Anterior cingulate cortex (tissue), 58 donors: ENCODE measurements at places on chromosomes 11 and 22.

DNA sequence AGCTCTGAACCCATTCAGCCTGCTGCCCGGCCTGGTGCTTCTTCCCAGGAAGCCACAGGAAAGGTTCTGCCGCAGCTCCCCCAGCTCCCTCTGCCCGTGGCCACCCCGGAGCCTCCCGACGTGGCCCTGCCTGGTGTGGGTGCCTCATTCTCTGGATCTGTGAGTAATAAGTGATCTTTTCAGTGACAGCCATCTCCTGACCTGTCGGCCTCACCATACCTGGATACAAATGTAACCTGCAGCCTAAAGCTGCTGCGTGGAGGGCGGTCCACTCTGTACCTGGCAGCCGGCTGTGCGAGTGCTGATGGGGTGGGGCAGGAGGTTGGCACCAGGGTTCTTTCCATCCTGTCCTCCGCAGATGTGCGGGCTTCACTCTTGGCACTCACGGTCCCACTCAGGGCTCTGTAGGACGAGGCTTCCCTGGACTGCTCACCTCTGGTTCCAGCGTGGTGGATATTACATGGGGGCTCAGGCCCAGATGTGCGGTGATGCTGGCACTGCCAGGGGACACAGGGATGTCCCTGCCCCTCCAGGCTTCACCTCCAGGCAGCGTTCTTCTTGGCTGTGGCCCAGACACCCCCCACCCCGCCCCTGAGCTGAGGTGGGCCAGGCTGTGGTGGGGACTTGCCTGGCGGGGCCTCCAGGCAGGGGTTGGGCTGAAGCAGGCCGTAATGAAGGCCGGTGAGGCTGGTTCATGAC is 748.5 kb downstream of the BRD1 start:
- no peak for DNase-seq

- DNase-seq: no peak
These were observed 45.0 kb downstream of the TBC1D22A start for GRCh38 chr22:46807458-46807857.

GRCh38 chr11:88604260-88604659 is 266.7 kb upstream of the CTSC start:
- no peak for DNase-seq

DNA sequence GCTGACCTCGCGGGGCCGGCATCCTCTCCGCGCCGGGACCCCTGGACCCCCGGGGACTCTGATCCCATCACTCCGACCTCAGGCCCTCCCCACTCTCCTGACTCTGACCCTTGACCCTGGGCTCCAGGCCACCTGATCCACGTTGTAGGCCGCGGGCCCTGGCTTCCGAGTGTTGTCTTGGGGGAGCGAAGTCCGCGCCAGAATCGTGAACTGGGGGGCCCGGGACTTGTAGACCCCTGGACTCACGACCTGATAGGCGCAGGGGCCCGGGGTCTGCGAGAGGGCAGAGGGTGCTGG is 716 bp upstream of the TYMP start:
- DNase-seq: no peak

GRCh38 chr22:41229215-41229614 is 11.5 kb downstream of the CHADL start:
- DNase-seq: no peak

GRCh38 chr11:88105951-88106350 is 69.3 kb downstream of the RAB38 start:
- DNase-seq: no peak

GRCh38 chr11:2767071-2767470 is 67.3 kb upstream of the KCNQ1OT1 start:
- no peak for DNase-seq

DNA sequence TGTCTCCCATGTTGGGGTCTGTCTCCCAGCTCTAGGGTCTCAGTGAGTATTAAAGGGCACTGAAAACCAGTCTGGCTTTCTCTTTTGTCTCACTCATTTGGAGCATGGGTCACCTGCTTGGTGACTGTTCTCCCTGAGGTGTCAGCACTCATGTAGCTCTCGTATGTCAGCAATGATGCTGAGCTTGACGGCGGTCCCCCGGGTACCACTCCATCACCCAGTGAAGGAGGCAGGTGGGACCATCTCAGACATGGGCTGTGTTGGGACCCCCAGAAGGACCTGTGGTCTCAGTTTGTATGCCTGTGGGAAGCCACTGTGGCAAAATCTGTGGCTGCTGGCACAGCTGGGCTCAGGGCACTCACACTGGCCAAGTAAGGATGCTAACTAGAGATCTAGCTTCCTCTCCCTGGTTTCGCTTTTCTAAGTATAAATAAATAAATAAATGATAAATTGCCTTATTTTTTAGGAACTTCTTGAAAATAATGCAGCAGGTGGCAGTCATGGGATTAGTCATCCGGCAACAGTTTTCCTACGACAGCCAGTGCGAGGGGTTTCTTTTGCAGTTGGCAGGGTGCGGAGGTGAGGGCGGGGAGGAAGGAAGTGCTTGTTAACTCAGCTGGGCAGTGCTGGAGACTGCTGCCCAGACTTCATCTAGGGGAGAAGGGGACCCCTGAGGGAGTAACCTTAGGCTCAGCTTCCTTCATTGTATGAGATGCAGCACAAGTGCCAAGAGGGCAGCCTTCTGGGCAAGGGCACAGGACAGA is 48.8 kb downstream of the OSBP2 start:
- no peak for DNase-seq

DNA sequence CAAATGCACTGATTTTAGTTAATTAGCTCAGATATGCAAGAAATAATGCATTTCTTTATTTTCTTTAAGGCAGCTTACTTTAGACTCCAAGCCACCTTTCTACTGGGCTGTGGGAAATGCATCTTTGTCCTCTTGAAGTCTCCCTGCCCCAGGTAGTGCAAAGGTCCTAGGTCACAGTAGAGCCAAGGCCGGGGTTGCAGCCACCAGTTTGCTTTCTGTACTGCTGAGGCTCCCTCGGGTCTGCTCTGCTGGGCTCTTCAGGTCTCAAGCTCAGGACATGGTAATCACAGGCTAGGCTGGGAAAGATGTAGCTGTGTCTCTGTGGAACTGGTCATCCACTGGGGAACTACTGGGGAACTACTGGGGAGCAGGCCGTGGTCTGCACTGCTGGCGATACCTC is 25.4 kb upstream of the THY1 start:
- DNase-seq: no peak

DNA sequence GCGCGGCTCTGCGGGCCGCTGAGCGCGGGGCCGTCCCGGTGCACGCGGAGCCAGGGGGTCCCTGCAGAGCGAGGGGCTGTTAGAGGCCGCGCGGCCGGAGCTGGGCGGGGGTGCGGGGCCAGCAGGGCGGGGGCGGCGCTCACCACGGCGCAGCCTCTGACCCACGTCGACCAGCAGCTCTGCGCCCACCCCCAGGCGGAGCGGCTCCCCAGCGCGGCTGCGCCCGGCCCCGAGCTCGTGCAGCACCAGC is 385 bp upstream of the SCO2 start:
- no peak for DNase-seq

DNA sequence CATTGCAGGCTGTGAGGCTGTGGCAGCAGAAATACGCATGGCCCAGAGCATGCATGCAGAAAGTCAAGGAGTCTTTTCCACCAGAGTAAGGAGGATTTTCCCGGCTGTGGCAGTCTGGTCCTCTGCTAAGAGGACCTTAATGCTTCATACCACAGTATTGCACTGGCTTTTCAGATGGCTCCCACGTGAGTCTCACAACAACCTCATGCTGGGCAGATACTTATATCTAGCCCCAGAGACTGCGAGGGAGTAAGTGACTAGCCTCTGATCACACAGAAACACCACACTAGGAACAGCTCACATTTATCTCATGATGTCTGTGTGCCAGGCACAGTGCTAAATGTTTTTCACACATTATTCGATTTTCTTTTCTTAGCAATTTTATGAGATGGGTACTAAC is 8.0 kb downstream of the CRY2 start:
- no peak for DNase-seq

- no peak for DNase-seq
These were observed 20.1 kb downstream of the OOSP3 start for GRCh38 chr11:59898650-59899049.

GRCh38 chr11:70878366-70878765 is 374.0 kb downstream of the SHANK2 start:
- DNase-seq: no peak
